Stimulated activated CD8-positive, alpha-beta memory T cell treated with anti-CD3 and anti-CD28 coated beads, Interleukin-4, amount 100 ng/mL, for 1 hour (primary cell): ENCODE measurements at places on chromosomes 2 and 18.

DNA sequence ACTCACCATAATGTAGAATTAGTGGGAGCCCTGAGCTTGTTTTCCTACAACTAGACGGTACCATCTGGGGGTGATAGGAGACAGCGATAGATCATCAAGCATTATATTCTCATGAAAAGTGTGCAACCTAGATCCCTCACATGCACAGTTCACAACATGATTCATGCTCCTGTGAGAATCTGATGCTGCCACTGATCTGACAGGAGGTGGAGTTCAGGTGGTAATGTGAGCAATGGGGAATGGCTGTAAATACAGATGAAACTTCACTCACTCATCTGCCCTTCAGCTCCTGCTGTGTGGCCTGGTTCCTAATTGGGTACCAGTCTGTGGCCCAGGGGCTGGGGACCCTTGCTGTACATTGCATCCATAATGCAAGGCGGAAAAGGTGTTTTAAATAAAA, 60.7 kb downstream of the USP34 start:
- DNase-seq = no peak

- no peak for DNase-seq
Observed at GRCh38 chr2:80105015-80105640, 199.4 kb downstream of the LRRTM1 start.

DNA sequence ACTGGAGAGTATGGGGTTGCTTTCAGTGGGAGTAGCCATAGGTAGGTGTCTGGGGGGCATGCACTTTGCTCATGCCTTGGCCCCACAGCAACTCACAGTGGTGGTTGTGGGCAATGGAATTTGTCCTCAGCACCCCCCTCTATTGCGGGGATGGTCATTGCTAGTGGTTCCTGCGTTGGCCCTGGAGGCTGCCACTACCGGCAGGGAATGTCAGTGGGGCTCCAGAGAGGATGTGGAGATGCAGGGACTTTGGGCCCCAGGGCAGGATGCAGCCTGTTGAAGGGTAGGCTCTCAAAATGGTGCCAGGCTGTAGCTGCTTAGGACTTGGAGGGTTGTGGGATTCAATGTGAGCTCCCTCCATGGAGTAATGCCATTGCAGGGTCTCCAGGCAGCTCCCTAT, 125.0 kb downstream of the XRCC5 start:
- DNase-seq = no peak

DNA sequence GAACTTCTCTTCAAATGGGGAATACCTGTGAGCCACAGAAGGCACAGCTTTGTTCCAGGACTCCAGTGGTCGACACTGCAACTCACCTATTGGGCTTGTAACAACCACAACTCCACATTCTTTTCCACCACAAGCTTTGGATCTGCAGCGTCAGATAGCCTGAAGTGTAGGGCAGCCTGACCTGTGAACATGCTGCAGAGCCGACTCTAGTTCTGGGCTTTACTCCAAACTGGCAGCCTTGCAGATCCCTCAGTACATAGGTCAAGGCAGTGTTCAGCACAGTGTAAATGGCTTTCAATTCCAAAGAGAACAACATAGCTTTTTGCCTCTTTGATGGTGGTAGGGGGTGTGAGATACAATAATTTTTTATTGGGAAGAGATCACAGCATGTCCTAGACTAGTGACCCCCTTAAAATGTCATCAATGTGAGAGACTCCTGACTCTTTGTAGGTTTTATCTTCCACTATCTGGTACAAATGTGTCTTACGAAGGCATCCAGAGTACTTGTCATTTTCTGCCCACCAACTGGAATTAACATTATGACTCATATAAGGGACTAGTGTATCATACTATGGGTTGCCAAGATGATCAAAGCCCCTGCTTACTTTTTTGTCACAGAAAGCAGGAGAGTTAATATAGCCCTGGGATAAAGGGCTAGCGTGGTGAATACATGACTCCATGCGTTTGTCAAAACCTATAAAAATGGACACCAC, 149.8 kb downstream of the COPS8 start:
- no peak for DNase-seq

- no peak for DNase-seq
Observed at GRCh38 chr2:149994057-149994728, 406.6 kb upstream of the MMADHC start.

- DNase-seq = no peak
Observed at GRCh38 chr2:182359027-182359989, 67.5 kb downstream of the PDE1A start.

DNA sequence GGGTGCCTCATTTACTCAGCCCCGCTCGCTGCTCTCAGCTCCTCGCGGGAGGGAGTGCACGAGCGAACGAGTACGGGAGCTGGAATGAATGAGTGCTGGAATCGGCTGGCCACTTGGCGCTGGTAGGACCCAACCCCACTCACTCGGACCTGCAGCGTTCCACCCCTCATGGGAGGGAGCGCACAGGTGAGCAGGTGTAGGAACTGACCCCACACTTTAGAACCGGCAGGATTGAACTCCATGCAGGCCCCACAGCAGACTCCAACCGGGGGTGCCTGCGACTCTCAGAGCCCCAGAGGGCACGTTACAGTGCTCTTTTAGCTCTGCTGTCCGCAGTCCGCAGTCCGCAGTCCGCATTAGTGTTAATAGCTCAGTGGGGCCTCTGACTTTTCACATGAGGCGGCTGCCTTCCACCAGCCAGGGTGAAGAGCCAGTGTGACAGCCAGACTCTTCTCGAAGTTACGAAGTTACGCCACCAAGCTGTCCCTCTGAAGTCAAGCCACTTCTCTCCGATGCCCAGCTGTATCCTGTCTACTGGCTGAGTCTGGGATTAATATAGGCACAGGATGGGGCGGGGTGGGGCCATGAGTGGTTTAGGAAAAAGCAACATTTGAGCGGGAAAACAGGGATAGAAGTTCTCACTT, 102.7 kb upstream of the ARHGAP15 start:
- no peak for DNase-seq

DNA sequence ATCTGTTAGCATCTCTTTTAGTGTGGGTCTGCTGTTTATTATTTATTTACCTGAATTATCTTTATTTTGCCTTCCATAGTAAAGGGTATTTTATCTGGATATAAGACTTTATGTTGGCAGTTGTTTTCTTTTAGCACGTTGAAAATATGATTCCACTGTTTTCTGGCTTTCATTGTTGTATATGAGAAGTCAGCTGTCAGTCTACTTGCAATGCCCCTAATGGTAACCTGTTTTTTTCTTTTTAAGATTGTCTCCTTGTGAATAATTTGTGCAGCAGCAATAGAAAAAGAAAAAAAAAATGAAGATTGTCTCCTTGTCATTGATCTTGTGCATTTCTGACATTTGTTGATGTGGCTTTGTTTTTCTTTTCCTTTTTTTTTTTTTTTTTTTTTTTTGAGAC, 27.2 kb downstream of the SNED1 start:
- DNase-seq = no peak

DNA sequence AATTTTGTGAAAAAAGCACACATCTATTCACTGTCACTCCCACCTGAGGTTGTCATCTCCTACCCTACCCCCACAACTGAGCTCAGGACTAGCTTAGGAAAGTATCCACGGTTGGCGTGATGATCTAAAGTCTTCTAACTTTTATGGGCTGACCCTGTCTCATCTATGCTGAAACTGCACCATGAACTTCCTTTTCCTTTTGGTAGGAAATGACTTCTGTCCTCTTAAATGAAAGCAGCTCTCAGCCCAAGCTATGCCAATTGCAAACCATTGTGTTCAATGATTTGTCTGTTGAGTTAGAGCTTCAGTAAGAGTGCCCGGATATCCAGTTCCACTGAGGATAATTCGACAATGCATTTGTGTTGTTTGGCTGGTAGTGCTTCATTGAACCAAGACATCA, 52.7 kb downstream of the ARHGAP25 start:
- no peak for DNase-seq

- DNase-seq = no peak
Observed at GRCh38 chr2:233264667-233265066, 13.2 kb downstream of the ATG16L1 start.

GRCh38 chr2:127575185-127575765, 39.8 kb downstream of the MYO7B start:
- no peak for DNase-seq

- no peak for DNase-seq
Observed at GRCh38 chr18:54149078-54149697, 75.3 kb downstream of the MBD2 start.

DNA sequence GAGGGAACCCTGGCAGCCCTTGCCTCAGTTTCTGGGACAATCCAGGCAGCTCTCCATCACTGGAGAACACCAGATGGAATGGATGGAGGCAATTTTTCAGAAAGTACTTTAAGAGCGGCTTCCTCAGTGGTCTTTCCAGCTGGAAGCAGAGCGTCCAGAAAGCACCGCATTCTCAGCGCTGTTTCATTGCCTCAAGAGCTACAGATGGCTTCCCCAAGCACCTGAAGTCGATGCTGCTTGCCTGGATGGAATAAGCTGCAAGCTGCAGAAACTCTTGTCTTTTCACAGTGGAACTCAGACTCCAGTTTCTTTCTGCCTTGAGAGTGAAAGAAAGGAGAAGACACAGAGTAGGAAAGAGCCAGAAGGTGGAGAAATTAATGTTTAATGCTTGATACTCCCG, 766.9 kb downstream of the TDRD15 start:
- no peak for DNase-seq

DNA sequence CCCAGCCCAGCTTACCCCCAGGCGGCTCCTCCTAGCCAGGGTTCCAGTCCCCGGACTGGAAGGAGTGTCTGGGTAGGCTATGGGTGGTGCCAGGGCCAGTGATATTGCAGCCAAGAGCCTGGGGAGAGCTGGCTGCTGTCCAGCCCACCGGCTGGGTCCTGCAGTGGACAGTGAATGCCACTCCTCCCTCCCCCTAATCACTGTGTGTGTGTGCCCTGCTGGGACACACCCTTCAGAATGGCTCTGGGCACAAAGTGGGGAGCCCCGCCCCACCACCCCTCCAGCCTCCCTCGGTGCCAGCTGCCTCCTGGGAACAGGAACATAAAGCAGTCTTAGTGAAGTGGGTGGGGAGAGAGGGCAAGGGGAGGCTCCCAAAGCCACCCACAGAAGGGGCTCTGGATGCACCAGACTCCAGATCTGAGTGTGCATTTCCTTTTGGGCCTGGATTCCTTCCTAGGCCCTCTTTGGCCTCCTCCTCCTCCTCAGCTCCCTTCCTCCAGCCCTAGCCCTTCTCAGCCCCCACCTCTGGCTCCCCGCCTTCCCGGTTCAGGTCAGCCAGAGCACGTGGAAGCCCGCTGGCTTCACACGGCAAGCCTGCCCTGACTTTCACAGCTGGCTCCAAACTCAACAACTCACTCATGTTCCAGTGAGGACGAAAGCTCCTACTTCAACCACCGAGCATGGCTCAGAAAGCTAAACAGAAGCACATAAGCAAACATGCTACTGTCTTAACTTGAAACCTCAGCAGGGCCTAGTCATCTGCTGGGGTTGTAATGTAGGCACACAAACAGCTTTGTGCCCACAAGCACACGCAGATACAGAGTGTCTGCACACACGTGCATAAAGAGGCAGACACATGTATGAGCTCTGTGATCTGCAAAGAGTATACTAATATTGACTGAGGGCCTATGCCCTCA, 209.2 kb upstream of the SMAD2 start:
- DNase-seq = no peak

DNA sequence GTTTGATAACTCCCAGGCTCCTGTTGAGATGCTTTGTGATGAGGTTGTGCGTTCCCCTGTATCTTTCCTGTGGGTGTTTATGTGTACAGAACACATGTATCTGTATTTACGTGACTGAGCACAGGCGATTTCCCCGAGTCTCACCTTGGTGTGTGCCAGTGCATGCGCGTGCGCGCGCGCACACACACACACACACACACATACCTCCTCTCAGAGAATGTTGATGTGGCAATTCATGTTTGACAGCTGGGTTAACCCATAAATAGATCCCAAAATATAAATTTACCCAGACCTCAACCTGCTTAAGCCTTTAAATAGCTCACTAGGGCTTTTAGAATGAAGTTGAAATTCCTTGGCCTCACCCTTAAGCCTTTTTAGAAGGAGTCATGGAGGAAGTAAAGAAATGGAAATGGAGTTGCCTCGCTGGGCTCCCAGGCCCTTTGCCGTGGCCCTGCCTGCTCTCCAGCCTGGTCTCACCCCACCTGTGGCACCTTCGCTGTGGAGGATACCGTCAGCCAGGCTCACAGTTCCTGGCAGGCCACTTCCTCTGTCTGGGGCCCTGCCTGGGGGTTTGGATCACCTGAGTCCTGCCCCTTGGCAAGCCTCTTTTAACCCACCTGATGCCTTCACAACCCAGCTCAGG, 20.3 kb downstream of the AGAP1 start:
- no peak for DNase-seq

- no peak for DNase-seq
Observed at GRCh38 chr2:131801210-131801744, 273.6 kb downstream of the CCDC74A start.

GRCh38 chr18:3306391-3306790, 44.5 kb downstream of the MYL12B start:
- DNase-seq = no peak

- no peak for DNase-seq
Observed at GRCh38 chr2:46855805-46856204, 59.8 kb downstream of the MCFD2 start.

DNA sequence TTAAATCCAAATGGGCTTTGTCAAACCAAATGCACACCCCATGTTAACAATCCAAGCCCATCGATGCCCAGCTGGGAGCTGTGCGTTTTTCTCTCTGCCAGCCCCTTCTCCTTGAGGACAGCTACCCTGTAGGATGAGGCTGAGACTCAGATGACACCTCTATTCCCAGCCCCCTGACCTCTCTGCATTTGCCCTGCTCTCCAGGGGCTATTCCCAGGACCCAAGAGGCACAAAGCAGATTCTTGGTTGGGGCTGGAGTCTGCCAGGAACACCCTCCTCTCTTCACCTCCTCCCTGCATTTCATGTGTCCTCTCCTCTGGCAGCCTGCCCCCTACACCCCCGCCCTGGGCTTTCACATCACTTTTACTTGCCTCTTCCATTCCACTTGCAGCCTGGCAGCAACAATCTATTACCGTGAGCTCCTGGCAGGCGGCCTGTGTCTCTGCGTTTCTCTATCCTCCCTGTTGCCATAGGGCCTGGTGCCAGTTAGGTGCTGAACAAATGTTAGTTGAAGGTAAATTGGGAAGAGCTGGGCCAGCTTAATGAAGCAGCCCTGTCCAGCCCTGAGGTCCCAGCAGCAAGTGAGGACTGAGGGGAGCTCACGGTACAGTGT, 51.8 kb downstream of the ADD2 start:
- no peak for DNase-seq

DNA sequence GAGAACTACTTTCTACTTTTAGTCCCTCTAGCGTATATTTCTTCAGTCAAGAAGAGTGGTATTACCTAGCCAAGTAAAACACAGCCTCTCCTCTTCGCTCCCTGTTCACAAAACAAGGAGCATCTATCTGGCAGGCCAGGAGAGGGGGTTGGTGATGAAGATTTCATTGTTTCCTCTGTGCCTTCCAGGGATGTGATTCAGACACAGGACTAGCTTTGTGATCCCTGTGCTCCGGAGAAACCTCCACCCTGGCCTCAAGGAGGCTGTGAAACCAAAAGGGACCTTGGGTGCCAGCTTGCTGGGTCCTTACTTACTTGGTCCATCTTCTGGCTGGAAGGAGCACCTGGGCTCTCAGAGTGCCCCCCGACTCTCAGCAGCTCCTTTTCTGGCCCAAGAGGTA, 5.7 kb downstream of the RHOB start:
- DNase-seq = no peak
